Activated CD4-positive, alpha-beta T cell treated with anti-CD3 and anti-CD28 coated beads, Interleukin-2, Interleukin-4, amounts not matched to agents 100 ng/mL and 50 ng/mL, durations not matched to agents 16 hours and 8 hours (primary cell): ENCODE measurements at places on chromosomes 7 and 10.

GRCh38 chr10:132459301-132460003 lies 62.5 kb downstream of the PWWP2B start:
- DNase-seq = no peak

DNA sequence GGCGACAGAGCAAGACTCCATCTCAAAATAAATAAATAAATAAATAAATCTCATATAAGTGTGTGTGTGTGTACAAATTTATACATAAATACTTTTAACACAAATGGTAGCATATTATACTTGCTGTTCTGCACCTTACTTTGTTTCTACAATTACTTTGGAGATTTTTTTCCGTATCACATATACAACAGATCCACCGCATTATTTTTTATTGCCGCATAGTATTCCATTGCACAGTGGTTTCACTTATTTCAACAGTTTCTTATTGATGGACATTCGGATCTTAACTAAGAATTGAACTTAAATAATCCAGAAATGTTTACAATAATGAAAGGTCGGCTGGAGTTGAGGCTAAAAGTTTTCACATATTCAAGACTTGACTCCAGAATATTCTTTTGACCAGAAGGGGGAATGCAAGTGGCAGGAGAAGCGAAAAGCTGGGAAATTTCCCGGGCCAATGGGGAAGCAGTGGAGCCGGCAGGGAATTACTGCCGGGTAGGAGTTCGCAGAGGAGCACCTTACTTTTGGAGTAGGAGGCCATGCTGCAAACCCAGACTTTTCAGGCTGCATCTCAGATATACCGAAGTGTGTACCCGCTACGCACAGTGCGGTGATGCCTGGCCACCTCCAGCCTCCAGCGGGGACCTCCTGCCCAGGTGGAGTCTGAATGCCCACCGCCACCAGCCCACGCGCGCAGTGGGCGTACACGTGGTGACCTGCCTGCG lies 415 bp upstream of the CNNM1 start:
- no peak for DNase-seq

GRCh38 chr7:129980667-129981066 lies 27.9 kb upstream of the UBE2H start:
- DNase-seq = no peak

- no peak for DNase-seq
These were observed at the start of gene SOSTDC1 for GRCh38 chr7:16465469-16466361. TSS of gene SOSTDC1 (minus strand) at chr7:16465738. CDS start at chr7:16465668, 70 bp downstream.

DNA sequence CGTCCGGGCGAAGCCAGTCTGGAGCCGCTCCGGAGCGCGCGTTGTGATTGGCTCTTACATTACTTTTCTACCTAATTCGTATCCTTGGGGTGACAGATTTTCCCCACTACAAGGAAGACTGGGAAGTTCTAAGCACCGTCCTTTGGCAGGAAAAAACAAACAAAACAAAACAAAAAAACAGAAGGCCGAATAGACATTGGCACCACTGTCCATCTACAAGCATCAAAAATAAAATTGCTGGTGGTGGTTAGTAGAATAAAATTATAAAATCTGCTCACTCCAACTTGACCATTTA lies 651 bp upstream of the SKAP2 start:
- DNase-seq = no peak

GRCh38 chr10:85575441-85575840 lies 791.2 kb downstream of the GRID1 start:
- DNase-seq = no peak

DNA sequence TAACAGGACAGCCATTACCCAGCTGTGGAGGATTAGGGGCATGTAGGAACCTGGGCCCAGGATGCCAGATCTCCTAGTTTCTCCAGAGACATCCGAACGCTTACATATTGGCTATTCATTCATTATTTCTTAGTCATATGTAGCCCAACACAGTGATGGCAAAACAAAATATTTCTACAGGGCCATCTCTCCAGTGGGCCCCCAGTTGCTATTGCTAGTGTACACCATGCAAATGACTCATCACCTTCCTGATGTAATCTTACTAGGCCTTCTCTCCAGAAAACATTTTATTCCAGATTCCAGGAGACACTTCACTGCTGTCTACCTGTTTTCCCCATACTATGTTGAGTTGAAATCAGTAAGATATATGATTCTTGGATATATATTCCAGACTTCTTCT lies 201.7 kb downstream of the PLXDC2 start:
- DNase-seq = no peak

DNA sequence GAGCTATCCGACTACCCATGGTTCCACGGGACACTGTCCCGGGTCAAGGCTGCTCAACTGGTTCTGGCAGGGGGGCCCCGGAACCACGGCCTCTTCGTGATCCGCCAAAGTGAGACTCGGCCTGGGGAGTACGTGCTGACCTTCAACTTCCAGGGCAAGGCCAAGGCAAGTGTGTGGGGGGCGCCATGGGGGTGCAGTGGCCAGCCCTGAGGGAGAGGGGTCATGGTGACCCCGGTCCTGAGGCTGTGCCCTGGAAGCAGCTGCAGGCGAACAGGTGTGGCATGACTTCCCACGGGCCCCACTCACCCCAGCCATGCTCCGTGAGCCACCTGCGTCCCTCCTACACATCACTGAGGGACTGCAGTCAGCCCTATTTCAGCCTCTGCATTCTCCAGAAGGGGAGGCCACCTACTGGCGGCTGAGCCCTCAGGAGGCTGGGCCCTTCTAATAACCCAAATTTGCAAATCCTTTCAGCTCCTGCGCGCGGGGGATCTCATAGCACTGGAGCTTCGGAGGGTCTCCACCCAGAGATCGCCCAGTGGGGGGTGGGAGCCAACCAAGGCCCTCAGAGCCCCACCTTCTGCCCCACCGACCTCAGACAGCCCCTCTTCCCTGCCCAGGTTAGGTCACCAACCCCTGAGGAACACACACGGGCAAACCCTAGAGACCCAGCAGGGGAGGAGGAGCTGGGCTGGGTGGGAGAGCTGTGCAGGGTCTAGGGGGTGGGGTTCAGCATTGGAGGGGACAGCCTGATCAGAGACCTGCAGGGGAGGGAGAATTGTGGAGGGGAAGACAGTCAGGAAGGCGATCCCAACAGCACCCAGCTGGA lies 30.8 kb downstream of the SH2B2 start:
- no peak for DNase-seq

DNA sequence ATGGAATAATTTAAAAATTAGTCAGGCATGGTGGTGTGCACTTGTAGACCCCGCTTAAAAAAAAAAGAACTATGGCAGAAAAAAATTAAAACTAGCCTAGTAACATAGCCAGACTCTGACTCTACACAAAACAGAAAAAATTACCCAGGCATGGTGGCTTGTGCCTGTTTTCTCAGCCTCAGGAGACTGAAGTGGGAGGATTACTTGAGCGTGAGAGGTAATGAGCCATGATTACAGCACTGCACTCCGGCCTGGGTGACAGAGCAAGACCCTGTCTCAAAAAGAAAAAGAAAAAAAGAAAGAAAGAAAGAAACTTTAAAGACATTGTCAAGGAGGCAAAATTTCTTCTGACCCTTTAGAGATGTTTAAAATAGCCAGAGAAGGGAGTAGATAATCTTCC lies 109.0 kb upstream of the TMEM106B start:
- DNase-seq = no peak

- DNase-seq = no peak
These were observed 418.5 kb upstream of the MGMT start for GRCh38 chr10:129048513-129048912.

DNA sequence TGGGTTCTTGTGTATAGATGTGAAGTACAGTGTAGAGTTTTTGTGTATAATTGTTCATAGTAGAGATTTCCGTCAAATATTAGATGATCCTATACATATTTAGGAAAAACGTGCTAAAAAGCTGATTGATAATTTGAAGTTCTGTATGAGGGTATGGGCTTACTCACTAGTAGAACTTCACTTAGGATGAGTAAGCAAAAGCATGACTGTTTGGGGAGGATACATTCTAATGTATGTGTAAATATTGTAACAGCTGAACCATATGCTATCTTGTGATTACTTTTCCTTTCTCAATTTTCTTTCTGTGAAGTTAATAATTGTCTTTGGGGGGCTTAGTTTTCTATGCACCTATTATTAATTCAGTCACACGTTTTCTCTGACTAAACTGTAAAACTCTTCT lies 53.2 kb upstream of the PDK4 start:
- DNase-seq = no peak

DNA sequence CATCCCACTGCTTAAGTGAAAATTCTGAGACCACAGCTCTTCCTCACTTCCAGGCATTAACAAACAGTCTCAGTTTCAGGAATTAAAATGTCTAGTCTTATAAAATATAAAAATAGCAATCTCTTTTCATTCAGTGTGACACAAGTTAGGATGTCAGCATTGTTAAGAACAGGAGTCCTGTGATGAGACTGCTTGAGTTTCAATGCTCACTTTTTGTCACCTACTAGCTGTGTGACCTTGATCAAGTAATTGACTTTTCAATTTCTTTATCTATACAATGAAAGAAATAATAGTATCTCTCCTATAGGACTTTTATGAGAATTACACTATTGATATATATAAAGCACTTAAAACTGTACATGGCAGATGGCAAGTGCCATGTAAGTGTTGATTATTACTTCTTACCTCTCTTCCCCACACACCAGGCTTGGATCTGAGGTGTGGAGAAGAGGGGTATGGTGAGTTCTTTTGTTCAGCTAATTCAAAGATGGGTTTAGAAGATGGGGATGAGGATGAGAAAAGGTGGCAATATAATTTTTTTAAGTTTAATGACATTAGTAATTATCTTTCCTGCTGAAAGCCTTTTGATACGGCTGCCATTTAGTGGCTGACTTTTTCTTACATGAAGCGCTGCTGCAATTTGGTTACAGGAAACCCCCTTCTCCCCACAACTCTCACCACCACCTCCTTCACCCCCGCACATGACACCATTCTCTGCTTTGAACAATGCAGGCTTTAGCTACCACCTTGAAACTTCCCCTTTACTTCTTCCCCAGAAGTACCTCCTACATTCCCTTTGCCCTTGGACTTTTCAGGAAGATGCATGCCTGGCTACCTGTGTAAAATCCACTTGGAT lies 20.8 kb upstream of the HYAL4 start:
- peak; percentile 53 for DNase-seq

- peak; percentile 78 for DNase-seq
These were observed at the start of gene ACBD7 for GRCh38 chr10:15088428-15089261. TSS of gene ACBD7 (minus strand) at chr10:15088776. CDS start at chr10:15088728, 48 bp downstream.

DNA sequence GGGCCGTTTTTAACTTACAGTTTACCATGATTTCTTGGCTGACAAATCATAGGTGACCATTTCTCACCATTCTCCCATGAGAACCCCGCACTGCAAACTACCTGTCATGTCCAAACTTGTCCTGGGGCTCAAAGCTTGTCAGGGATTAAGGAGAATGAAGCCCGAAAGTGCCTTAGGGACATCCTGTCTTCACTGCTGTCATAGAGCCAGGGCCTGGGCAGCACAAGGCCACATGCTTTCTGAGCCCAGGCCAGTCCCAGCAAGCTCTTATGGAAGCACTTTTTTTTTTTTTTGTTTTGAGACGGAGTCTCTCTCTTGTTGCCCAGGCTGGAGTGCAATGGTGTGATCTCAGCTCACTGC lies 33.9 kb downstream of the CCM2 start:
- no peak for DNase-seq

DNA sequence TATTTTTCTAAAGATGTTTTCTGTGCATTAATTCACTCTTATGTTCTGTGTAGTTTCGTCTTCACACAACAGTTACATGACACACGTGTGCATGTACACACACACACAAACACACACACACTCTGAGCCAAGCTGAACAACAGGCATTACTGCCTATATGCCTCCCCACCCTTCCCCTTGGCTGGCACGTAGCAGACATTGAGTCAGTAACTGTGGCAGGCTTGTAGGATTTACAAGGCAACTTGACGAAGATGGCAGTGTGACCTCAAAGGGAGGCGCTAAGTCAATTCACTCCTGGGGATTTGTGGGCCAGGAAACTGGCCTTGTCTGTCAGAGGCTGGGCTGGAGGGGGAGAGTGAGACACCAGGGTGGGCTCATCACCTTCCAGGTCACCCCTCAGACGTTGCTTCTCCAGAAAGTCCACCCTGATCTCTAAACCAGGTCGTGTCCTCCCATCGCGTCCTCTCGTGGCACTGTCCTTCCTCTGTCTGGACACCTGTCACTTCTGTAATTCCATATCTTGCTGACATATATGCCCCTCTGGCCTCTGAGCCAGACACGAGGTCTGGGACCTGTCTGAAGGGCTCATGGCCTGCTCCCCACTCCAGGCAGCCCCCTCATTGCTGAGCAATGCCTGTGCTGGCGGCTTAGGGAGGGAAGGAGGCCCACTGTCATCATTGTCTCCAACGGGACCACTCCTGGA lies 41.1 kb upstream of the INPP5A start:
- no peak for DNase-seq
